Endothelial cell of umbilical vein (primary cell): ENCODE measurements at places on chromosomes 12 and 14.
A peak's percentile ranks its signal among the peaks of the same experiment; 100 is the strongest.

GRCh38 chr12:113284751-113285150 is 50.2 kb downstream of the SLC8B1 start:
- H3K27me3 ChIP-seq: no peaks in the 10 kb centered on the region
- H3K27ac ChIP-seq: no peak overlapping the region
- H3K36me3 ChIP-seq: no peaks in the 10 kb centered on the region

- H3K27me3 ChIP-seq: no peaks in the 10 kb centered on the region
- H3K36me3 ChIP-seq: peaks cover 2% of the 10 kb centered on the region
- DNase-seq: no peak
- H3K27ac ChIP-seq: no peak overlapping the region
These were observed 181.1 kb upstream of the HIF1A start for GRCh38 chr14:61513986-61514830.

DNA sequence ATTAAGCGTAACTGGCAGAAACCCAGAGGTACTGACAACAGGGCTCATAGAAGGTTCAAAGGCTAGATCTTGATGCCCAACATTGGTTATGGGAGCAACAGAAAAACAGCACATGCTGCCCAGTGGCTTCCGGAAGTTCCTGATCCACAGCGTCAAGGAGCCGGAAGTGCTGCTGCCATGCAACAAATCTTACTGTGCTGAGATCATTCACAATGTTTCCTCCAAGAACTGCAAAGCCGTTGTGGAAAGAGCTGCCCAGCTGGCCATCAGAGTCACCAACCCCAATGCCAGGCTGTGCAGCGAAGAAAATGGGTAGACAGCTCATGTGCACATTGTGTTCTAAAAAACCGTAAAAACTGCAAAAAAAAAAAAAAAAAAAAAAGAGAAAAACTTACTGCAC is 192.3 kb downstream of the MON2 start:
- no peaks in the 10 kb centered on the region for H3K36me3 ChIP-seq
- H3K27ac ChIP-seq: peak overlapping the region; percentile 55
- no peak overlapping the region for H3K4me3 ChIP-seq
- peak; percentile 49 for DNase-seq

- no peak overlapping the region for H3K27ac ChIP-seq
- DNase-seq: no peak
- no peaks in the 10 kb centered on the region for H3K27me3 ChIP-seq
- H3K4me1 ChIP-seq: peaks cover 5% of the 10 kb centered on the region
- H3K36me3 ChIP-seq: no peaks in the 10 kb centered on the region
- H3K4me3 ChIP-seq: no peak overlapping the region
These were observed 29.6 kb upstream of the NAP1L1 start for GRCh38 chr12:76113800-76114757.

GRCh38 chr14:35689000-35689460 is 120.1 kb downstream of the RALGAPA1 start:
- no peak overlapping the region for H3K27ac ChIP-seq
- peak; percentile 44 for DNase-seq
- H3K4me1 ChIP-seq: peaks cover 21% of the 10 kb centered on the region
- no peak overlapping the region for H3K4me3 ChIP-seq

DNA sequence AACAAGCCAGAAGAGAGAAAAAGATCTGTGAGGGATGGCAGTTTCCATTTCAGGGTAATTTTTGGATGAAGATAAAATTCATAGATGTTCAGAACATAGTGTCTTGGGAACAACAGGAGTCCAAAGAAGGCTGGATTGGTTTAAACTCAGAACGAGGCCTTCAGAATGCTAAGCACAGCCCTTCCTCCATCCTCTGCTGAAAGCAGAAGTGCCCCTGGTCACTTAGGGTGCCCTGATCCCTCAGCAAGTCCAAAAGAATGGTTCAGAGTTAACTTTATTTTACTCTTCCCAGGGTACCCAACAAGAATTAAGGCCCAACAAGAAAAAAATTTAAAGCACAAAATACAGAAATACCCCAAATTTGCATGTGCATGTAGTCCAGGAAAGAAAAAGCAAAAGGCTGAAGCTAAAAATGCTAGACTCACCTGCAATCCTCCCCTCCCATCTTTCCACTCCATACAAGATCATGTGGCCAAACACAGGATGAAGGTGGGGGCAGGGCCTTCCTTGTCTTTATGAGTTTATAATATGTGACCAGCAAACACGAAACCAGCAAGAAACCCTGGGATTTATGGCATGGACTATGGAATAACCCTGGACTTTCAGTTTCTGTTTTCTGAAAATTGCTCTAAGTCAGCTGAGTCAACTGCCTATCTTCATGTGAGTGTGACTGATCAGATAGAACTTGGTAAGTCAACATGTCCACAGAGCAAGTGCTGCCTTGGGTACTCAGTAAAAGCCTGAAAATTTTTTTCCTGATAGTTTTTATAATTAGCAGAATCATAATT is 21.2 kb downstream of the MAX start:
- H3K27ac ChIP-seq: no peak overlapping the region
- H3K36me3 ChIP-seq: peaks cover 23% of the 10 kb centered on the region
- H3K27me3 ChIP-seq: no peaks in the 10 kb centered on the region
- peak; percentile 11 for DNase-seq
- H3K4me1 ChIP-seq: peaks cover 10% of the 10 kb centered on the region
- H3K4me3 ChIP-seq: no peak overlapping the region

DNA sequence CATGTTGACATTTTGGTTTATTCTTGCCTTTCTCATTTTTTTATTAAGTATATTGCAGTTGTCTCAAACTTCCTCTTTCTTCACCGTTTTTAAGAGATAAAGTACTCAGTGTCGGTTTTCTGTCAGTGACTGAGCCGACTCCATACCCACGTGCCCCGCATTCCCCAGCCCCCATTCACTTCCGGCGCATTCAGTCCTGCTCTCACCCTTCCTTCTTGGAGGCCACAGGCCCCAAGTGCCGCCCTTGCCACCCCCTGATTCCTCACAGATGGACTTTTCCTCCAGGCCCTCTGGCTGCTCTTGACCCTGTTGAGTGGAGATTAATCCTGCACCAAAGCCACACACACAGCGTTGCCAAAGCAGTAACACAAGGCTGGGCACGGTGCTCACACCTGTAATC is 19.1 kb upstream of the DNAH10 start:
- H3K4me1 ChIP-seq: no peaks in the 10 kb centered on the region
- no peak for DNase-seq
- peaks cover 21% of the 10 kb centered on the region for H3K36me3 ChIP-seq
- no peak overlapping the region for H3K27ac ChIP-seq
- no peak overlapping the region for H3K4me3 ChIP-seq

GRCh38 chr12:40342010-40342409 is 117.2 kb downstream of the LRRK2 start:
- H3K27me3 ChIP-seq: no peaks in the 10 kb centered on the region
- H3K4me1 ChIP-seq: no peaks in the 10 kb centered on the region
- DNase-seq: no peak
- no peak overlapping the region for H3K4me3 ChIP-seq
- no peaks in the 10 kb centered on the region for H3K36me3 ChIP-seq

- H3K27me3 ChIP-seq: peaks cover 13% of the 10 kb centered on the region
- H3K36me3 ChIP-seq: no peaks in the 10 kb centered on the region
- H3K27ac ChIP-seq: no peak overlapping the region
- no peaks in the 10 kb centered on the region for H3K4me1 ChIP-seq
These were observed 126.9 kb upstream of the KRAS start for GRCh38 chr12:25377469-25378177.

- H3K36me3 ChIP-seq: no peaks in the 10 kb centered on the region
- H3K4me3 ChIP-seq: peak overlapping the region; percentile 7
- peak overlapping the region; percentile 71 for H3K27ac ChIP-seq
- H3K4me1 ChIP-seq: peaks cover 18% of the 10 kb centered on the region
- peak; percentile 92 for DNase-seq
These were observed 133.4 kb downstream of the KICS2 start for GRCh38 chr12:64088431-64089349.

- H3K27ac ChIP-seq: no peak overlapping the region
- no peak overlapping the region for H3K4me3 ChIP-seq
- H3K27me3 ChIP-seq: no peaks in the 10 kb centered on the region
- no peaks in the 10 kb centered on the region for H3K4me1 ChIP-seq
- DNase-seq: peak; percentile 3
These were observed 79.5 kb upstream of the MIS18BP1 start for GRCh38 chr14:45332360-45332988.

GRCh38 chr14:53979113-53979681 is 22.6 kb upstream of the BMP4 start:
- no peaks in the 10 kb centered on the region for H3K27me3 ChIP-seq
- H3K4me1 ChIP-seq: no peaks in the 10 kb centered on the region
- no peaks in the 10 kb centered on the region for H3K36me3 ChIP-seq
- no peak overlapping the region for H3K4me3 ChIP-seq
- no peak for DNase-seq

GRCh38 chr12:54012631-54013409 is 4.0 kb downstream of the HOXC8 start:
- H3K4me1 ChIP-seq: no peaks in the 10 kb centered on the region
- no peak overlapping the region for H3K27ac ChIP-seq
- no peak for DNase-seq
- H3K27me3 ChIP-seq: peaks cover 89% of the 10 kb centered on the region

DNA sequence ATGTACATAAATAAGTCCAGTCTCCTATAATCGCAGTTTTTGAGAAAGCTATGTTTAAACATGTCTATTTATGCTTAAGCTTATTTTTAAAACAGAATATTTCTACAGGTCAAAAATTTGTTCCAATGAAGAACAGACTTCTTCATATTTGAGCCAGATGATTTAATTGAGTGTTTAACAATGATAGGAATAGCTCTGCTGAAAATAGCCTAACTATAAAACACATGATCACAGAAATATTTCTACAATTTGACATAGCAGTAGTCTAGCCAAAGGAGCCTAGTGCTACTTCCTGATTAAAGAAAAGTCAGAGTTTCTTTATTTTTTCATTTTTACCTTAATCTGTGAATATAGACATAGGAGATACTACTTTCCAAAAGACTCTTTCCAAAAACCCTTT is 29.4 kb downstream of the DCP1B start:
- no peak for DNase-seq
- no peak overlapping the region for H3K4me3 ChIP-seq
- H3K36me3 ChIP-seq: no peaks in the 10 kb centered on the region
- H3K27ac ChIP-seq: no peak overlapping the region
- no peaks in the 10 kb centered on the region for H3K4me1 ChIP-seq

GRCh38 chr12:117120787-117121186 is 21.6 kb upstream of the TESC start:
- no peak for DNase-seq
- H3K27ac ChIP-seq: no peak overlapping the region
- no peaks in the 10 kb centered on the region for H3K36me3 ChIP-seq
- H3K4me3 ChIP-seq: no peak overlapping the region

DNA sequence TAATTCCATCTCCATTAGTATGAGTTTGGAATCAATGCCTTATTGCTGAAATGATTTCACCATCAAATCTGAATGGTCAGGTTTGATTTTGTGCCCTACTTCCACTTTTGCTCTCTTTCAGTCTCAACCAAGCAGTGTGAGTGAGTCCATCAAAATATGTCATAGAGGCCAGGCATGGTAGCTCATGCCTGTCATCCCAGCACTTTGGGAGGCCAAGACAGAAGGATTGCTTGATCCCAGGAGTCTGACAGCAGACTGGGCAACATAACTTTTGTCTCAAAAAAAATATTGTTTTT is 22.0 kb upstream of the HSP90B1 start:
- no peaks in the 10 kb centered on the region for H3K4me1 ChIP-seq
- DNase-seq: no peak
- H3K4me3 ChIP-seq: no peak overlapping the region
- peaks cover 20% of the 10 kb centered on the region for H3K27me3 ChIP-seq
- no peaks in the 10 kb centered on the region for H3K36me3 ChIP-seq
- no peak overlapping the region for H3K27ac ChIP-seq

- H3K27ac ChIP-seq: no peak overlapping the region
- no peak for DNase-seq
- H3K36me3 ChIP-seq: no peaks in the 10 kb centered on the region
- no peaks in the 10 kb centered on the region for H3K27me3 ChIP-seq
- peaks cover 5% of the 10 kb centered on the region for H3K4me1 ChIP-seq
These were observed 21.1 kb downstream of the OR10G3 start for GRCh38 chr14:21558703-21559170.

- H3K4me1 ChIP-seq: peaks cover 21% of the 10 kb centered on the region
- H3K4me3 ChIP-seq: no peak overlapping the region
- H3K27me3 ChIP-seq: no peaks in the 10 kb centered on the region
These were observed 3.4 kb downstream of the ATXN7L3B start for GRCh38 chr12:74541074-74541473.

GRCh38 chr14:76426161-76426696 is 50.3 kb downstream of the ESRRB start:
- no peak for DNase-seq
- H3K4me3 ChIP-seq: no peak overlapping the region
- H3K4me1 ChIP-seq: no peaks in the 10 kb centered on the region
- H3K27me3 ChIP-seq: no peaks in the 10 kb centered on the region
- no peaks in the 10 kb centered on the region for H3K36me3 ChIP-seq

DNA sequence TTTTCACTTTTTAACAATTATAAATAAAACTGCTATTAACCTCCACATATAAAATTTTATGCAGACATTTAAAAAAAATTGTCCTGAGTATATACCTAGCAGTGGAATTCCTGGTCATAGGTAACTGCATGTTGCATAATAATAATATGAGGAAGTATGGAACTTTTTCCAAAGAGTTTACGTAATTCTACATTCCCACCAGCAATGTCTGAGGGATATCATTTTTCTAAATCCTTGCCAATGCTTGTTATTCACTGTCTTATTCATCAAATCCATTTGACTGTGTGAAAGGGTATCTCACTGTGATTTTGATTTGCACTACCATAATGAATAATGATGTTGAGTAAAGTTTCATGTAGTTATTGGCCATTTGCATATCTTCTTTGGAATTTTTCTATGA is 393.8 kb downstream of the LRFN5 start:
- no peaks in the 10 kb centered on the region for H3K4me1 ChIP-seq
- no peaks in the 10 kb centered on the region for H3K27me3 ChIP-seq
- no peak for DNase-seq
- no peaks in the 10 kb centered on the region for H3K36me3 ChIP-seq
- no peak overlapping the region for H3K4me3 ChIP-seq

- no peaks in the 10 kb centered on the region for H3K27me3 ChIP-seq
- peaks cover 13% of the 10 kb centered on the region for H3K4me1 ChIP-seq
- H3K27ac ChIP-seq: no peak overlapping the region
- H3K4me3 ChIP-seq: no peak overlapping the region
These were observed 673.9 kb downstream of the SLC16A7 start for GRCh38 chr12:60269611-60270269.
